ENCODE measurements at places on chromosomes 5 and 9. TPM values are rescaled to one million over a fixed set of nuclear protein-coding genes. Genes with fewer than 3 reads are reported as not detected.

DNA sequence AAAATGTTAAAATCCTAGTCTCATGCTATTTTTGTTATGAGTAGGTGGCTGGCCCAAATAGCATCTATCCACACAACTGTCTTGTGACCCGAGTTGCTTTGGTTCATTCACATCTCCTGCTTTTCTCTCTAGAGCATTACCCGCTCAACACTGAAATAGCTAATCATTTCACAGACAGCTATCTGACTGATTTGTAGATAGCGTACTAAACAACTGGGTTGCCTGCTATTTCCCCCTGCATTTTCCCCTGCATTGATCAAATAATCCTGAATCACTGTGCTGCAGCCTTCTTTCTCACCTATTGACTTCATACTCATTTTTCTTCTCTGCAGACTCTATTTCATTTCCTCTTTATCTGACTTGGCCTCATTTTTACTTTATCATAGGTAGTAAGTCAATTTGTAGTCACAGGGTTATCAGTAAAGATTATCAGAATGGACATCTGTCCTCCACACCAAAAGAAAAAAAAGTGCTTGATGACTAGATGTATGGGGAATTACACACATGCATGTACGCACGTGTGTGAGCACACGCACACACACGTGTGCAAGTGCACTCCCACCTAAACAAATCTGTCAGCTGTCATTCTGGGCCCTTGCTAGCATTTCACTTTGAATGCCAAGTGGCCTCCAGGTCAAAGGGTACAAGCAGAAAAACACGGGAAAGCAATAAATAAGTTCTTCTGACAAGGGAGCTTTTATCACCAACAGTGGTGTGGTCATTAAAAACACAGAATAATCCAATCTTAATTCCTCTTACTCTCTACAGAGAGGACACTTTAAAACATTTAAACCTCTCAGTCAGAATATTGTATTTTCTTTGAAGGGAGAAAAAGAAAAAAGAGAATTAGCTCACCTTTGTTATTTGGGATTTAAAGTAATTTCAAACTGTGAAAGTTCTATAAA lies 501.6 kb downstream of the EFNA5 start:
- no peak for DNase-seq

DNA sequence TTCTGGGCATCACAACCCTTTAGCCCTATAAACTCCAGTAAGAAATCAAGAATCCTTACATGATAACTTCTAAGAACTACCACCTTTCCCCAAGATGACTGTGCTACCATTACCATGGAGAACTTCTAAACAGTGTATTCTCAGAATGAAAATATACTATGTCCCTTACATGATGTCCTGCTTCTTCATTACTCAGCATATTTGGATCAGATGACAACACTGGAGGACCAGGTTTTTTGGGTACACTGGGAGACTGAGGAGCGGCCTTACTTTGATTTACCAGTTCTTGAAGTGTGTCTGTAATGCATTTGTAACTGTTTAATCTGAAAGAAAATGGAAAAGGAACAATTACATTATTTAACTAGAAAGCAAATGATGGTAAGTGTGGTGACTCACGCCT lies 55.7 kb upstream of the CPLANE1 start:
- DNase-seq = no peak

Gene C7
- total RNA-seq = not detected

GRCh38 chr9:82342046-82342445 lies 353.5 kb downstream of the SPATA31D1 start:
- DNase-seq = no peak

GRCh38 chr9:109956717-109957440 lies 176.9 kb downstream of the PALM2AKAP2 start:
- no peak for DNase-seq

- DNase-seq = no peak
Observed at GRCh38 chr9:21551401-21551800, 69.3 kb upstream of the IFNE start.

Gene MLANA
- not detected for total RNA-seq

Gene PTGER4
- 30.7 TPM for total RNA-seq

DNA sequence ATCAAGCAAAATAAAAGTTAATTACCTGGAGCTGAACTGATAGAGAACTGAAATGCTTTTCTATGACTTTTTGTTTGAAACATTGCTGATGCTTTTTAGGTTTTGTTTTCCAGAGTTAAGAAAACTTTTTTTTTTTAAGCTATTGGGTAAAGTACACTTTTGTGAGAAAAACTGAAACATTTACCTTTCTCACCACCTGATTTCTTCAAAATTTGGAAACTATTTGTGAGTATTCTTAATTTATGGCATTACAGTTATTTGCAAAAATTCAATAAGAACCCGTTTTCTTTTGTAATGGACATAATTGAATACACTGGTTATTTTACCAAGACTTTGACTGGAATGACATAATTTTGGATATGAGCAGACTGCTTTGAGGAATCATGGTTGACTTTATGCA lies 6.6 kb downstream of the C9orf153 start:
- no peak for DNase-seq

DNA sequence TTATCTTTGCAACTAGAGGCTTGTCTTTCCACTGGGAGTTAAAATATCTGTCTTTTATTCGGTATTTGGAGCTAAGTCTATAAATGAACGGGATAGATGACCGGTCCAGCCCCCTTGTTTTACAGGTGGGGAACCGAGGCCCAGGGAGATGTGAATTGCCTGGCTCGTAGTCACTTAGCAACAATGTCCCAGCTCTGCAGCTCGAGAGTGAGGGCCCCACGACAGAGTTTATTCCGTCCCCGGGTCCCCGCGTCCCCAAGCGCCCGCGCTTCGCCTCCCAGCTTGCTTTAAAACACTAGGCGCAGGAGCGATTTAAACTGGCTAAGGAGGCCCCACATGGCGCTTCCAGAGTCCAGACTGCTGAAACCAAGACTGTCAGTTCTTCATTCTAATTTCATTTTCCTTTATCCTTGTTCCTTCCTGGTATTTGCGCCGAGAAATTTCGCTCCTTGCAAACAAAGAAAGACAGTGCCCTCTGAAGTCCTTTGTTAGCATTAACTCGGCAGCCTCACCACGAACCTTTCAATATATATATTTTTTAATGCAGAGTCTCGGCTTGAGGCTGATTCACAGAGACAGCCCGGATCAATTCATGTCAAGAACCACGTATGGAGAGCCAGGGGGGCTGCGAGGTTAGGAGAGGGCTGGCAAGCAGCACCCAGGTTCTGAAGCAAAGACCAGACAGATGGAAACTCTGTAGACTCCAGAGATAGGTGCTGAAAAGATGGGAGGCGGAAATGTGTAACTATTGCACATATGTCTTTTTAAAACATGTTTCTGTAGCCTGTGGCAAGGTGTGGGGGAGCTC lies 1.4 kb upstream of the ENC1 start:
- no peak for DNase-seq

- DNase-seq = no peak
Observed at GRCh38 chr5:92552206-92553160, 1028.5 kb downstream of the NR2F1-AS1 start.

Gene TAF11L10
- not detected for total RNA-seq

- no peak for DNase-seq
Observed at GRCh38 chr9:14092344-14092743, 221.6 kb downstream of the NFIB start.

Gene ANXA2R
- total RNA-seq = 65.9 TPM

DNA sequence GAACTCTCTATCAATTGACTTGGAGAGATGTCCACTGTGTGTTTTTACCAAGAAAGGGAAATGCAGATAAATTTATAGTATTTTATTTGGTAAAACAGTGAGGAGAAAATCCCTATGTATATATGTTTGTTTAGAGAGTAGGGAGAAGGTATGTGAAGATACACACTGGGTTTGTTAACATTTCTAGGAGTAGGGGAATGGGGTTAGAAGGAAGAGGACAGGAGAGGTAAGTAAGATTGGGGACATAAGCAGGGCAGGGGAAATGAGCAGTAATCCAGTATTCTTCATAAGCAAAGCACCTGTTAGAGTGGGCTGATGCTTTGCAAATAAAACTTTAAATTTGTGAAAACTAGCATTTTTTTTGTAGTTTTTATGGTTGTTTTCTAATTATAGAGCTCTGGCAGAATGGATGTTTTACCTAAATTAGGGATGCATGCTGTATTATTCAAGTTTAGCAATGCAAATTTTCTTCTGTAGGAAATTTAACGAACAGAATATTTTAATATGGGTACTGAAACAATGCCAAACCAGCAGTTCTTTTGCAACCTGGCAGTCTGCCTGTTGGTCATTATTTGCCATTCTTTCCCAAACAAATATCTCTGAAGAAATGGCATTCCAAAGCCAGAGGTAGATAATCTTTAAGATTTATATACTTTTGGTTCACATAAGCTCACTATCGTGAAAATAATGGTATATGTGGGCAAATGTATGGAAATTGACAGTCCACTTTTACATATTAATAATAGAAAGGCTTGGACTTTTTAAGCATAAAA lies 19.4 kb upstream of the DCP2 start:
- no peak for DNase-seq

DNA sequence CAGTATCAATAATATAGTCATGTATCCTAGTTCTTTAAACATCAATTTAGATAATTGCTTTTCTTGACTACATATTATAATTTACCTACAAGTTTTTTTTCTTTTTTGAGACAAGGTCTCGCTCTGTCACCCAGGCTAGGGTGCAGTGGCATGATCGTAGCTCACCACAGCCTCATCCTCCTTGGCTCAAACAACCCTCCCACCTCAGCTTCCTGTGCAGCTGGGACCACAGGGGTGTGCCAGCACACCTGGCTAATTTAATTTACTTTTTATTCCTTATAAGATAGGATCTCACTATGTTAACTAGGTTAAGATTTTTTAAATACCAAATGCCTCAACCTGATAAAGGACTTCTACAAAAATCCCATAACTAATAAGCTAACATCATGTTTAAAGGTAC lies 21.1 kb downstream of the UIMC1 start:
- peak; percentile 57 for DNase-seq

DNA sequence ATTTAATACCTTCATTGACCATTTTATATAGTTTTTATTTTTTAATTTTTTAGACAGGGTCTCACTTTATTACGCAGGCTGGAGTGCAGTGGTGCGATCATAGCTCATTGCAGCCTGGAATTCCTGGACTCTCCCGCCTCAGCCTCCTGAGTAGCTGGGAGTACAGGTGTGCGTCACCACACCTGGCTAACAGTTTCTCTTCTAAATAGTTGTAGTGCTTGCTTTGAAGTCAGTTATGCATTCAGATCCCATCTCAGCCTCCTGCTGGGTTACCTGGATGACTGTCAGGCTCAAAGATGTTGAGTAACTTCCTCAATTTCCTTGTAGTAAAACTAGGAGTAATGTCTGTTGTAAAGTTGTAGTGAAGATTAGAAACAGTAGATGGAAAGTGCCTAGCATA lies 21.4 kb downstream of the SNX18 start:
- DNase-seq = no peak

DNA sequence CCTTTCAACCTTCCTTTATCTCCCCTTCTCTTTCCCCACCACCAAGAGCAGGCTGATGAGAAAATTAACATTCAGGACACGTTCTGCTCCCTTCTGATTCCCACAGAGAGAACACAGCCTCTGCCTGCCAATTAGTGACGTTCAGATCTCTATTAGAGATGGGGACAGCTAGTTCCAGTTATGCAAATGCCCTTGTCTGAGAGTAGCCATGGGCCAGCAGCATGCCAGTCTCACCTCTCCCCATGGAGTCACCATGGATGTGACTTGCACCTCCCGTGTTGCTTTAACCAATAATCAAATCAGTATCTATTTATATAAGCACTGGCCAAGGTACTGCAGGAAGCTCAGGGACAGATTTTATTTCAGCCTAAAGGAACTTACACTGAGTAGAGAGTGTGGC lies 61.3 kb downstream of the KCNIP1 start:
- DNase-seq = no peak
